ENCODE measurements at places on chromosomes 7 and 10.

GRCh38 chr10:132389433-132390169 lies 7.4 kb upstream of the PWWP2B start:
- DNase-seq: no peak

GRCh38 chr7:95865716-95866371 lies 93.5 kb downstream of the DYNC1I1 start:
- DNase-seq: no peak

DNA sequence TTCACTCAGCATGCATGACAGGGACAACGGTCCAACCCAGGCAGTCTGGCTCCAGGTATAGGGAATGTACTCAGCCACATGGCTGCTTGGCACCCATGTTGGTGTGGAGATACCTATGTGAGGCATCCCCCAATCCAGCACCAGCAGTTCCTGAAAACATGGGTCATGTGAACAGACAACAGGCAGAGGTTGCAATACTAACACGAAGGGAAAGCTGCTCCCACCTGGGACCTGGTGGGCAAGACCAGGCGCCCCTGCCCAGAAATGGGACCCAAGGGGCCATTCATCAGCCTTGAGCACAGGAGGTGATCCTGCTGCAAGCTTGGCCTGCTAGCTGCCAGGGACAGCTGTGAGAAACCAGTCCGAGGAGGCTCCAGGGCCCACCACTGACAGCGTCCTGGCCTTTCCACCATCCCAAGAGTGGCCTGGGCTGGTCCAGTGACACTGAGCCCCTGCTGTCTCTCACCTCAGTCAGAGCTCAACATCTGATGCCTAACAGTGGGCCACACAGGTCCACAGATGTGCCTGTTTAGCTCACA lies 142.3 kb downstream of the ARHGAP22 start:
- DNase-seq: no peak

DNA sequence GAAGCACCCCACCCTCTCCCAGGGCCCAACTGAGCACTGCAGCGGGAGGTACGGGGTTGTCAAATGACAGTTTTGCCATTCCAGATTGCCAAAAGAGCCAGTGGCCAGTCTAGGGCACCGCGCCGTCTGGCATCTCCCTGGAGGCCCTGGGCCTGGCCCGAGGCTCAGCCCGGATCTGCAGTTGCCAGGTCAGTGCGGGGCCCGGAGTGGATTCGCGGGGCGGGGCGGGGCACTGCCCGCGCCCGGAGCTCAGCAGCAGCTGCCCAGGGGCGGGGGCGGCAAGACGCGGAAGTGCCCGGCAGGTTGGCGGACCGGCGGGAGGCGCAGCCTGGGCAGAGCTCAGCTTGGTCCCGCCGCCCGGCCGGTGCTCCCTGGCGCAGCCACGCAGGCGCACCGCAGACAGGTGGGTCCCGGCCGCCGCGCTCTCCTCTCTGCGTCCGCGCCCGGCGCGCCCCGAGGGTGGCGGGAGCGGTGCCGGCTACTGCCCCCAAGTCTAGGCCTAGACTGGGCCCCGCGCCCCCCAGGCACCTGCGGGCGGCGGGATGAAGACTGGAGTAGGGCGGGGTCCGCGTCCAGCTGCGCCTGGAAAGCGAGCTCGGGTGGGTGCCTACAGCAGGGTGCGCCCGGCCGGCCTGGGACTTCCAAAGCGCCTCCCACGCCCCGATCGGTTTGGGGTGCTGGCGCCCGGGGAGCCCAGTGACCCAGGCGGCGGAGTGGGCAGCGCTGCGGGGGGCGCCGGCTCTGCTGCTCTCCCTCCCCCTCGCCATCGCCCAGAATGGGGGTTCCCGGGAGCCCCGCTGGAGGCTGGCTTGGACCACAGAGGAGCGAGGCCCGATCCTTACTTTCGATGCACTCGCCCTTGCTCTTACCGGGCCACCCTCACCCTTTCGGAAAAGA lies at the start of gene IRF5:
Gene IRF5 (plus strand): TSS at position 281 of the 897 bp plus-strand sequence. CDS start 4,155 bp downstream, outside the sequence.
- no peak for DNase-seq

DNA sequence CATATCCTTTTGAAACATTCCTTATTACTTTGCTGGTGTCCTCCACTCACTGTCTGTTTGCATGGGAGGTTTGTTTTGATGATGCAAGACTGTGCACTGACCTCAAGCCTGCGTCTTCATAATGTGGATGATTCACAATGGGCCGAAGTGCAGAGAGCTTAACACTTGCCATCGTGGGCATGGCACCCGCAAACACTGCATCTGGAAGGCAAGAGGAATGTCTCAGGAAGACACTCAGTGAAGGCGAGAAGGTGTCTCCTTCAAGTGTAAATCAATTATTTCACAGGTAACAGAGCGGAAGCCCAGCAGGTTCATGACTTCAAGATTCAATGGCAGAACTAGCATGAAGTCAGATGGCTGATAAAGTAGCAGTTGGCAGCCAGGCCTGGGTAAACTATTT lies 98.1 kb downstream of the DPY19L1 start:
- no peak for DNase-seq

DNA sequence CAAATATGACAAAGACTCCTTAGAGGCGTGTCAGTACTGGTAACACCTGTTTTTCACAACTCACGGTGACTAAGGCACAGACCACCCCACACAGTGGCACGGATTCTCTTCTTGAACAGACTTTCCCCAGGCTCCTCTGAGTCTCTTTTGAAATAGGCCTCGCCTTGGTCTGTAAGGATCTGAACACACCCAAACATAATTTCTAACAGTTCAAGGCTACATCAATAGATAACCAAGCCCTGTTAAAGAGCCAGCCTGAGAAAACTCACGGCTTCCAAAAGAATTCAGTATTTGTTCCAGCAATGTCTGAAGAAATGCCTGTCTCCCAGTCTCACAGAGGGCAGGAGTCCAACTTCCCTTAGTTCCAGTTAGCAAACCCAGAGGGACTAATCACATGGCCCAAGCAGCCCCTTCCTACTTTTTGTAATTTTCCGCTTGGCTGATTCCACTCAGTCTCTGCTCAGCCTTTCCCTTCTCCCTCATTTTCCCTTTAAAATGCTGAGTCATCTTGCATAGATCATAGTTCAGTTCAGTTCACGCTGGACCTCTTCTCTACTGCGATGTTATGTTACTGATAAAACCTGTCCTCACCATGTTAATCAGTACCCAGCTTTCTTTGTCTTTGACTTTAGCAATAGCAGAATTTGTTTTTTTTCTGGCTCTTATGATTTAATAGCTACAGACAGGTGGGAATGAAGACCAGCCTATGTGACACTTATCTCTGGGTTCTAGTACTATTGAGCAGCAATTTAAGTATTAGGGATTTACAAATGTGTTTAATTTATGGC lies 22.6 kb upstream of the AKR1C3 start:
- DNase-seq: no peak

DNA sequence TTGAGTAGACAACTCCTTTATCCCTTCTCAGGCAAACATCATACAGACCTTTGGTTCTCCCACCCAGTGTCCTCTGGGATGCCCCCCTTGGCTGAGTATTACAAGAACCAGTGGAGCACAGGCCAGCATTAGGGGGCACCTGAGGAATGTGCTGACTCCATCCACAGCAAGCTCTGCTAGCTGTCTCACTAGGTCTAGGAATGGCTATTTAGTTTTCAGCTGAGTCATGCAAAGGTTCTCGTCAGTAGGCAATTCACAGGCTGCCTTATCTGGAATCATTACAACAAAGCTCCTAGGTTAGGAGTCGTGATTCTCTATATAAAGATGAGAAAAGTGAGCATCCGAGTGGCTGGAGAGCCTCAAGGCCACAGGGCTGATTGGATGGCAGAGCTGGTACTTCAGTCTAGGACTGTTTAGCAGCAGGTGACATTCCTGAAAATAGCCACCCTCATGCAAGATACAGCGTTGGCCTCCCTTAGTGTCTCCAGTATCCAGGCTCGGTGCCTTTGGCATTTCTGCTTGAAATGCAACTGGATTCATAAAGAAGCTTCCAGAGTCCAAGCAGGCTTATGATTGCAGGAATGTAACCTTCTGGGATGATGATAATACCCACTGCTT lies 75.8 kb downstream of the CDCA7L start:
- no peak for DNase-seq

GRCh38 chr10:77576444-77577032 lies 61.1 kb downstream of the KCNMA1 start:
- no peak for DNase-seq

DNA sequence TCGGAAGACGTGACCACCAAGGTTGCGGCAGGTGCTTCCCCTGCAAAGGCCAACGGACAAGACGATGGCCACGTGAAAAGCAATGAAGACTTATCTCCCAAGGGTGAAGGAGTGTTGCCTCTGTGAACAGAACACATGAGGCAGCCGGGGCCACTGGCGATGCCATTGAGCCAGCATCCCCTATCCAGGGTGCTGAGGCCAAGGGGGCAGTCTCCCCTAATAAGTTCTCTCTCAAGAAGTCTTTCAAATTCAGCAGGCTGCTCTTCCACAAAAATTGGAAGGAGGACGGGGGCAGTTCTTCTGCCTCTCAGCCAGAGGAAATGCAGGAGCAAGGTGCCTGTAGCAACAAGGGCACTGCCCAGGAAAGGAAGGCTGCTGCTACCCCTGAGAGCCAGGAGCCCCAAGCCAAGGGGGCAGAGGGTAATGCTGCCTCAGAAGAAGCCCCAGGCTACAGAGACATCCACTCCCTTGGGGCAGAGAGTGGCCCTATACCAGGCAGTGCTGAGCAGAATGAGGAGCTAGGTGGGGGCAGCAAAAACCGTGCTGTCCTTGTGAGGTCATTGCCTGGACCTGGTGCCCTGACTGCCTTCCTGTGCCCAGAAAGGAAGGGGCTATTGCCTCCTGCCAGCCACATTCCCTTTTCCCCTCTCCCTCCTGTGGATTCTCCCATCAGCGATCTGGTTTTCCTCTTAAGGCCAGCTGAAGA lies 17.3 kb downstream of the NT5C2 start:
- DNase-seq: no peak

GRCh38 chr7:66315192-66315591 lies 110.1 kb downstream of the TPST1 start:
- DNase-seq: no peak

- no peak for DNase-seq
Observed at GRCh38 chr10:88108115-88108610, 244.7 kb downstream of the PTEN start.
